Stimulated activated CD8-positive, alpha-beta memory T cell treated with anti-CD3 and anti-CD28 coated beads, Interleukin-7, amount 100 ng/mL, for 1 hour (primary cell): ENCODE measurements at places on chromosomes 7 and 10.

GRCh38 chr7:20395104-20395503 lies 64.4 kb downstream of the ITGB8 start:
- no peak for DNase-seq

DNA sequence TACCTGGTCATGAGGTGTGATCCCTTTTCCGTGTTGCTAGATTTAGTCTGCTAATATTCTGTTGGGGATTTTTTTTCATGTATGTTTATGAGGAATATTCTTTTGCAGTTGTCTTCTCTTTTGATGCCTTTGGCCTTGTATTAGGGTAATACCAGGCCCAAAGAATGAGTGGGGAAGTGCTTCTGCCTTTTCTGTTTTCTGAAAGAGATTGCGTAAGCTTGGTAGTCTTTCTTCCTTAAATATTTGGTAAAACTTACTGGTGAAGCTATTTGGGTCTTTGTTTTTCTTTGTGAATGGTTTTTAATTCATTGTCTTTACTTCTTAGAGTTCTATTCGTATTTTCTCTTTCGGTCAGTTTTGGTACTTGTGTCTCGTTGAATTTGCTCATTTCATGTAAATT lies 51.1 kb downstream of the SHH start:
- DNase-seq: no peak

- no peak for DNase-seq
These were observed 36.9 kb downstream of the ENTPD1 start for GRCh38 chr10:95792874-95793285.

GRCh38 chr7:55326081-55326835 lies 38.9 kb upstream of the LANCL2 start:
- no peak for DNase-seq

DNA sequence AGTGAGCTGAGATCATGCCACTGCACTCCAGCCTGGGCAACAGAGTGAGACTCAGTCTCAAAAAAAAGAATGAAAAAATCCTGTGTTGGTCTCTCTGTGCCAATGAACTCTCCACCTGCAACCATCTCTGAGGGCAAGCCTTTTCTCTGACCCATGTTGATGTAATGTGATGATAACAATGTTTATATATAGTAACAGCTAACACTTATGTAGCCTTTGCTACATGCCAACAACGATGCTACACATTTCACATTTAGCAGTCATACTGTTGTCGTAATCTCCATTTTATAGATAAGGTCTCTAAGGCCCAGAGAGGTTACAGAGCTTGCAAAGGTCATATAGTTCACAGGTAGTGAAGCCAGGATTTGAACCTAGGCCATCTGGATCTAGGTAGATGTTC lies 11.5 kb downstream of the COX15 start:
- no peak for DNase-seq

DNA sequence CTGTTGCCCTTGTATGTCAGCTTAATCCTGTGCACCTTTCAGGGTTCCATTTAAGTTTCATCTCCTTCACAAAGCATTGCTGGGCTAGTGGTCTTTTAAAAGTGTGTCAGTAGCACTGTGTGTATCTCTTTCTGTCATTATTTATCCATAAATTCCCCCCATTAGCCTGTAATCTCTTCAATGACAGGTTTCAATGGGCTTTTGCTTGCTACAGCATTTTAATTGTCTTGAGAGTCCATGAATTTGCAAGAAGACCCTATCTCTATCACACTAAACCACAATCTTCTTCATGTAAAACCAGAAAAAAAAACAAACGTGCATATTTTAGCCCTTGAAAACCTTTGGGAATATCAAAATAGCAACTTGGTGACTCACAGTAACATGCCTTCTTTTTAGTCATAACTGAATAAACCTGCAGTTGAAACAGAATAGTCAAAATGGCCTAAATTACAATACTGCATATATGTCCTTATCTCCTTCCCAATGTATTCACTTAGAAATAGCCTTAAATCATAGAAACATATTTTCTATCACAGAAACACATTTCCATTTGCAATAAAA lies 118.6 kb downstream of the PON1 start:
- no peak for DNase-seq

GRCh38 chr10:86391236-86391840 lies 24.7 kb upstream of the GRID1 start:
- no peak for DNase-seq

GRCh38 chr7:150507947-150508602 lies 6.6 kb upstream of the GIMAP7 start:
- DNase-seq: no peak

DNA sequence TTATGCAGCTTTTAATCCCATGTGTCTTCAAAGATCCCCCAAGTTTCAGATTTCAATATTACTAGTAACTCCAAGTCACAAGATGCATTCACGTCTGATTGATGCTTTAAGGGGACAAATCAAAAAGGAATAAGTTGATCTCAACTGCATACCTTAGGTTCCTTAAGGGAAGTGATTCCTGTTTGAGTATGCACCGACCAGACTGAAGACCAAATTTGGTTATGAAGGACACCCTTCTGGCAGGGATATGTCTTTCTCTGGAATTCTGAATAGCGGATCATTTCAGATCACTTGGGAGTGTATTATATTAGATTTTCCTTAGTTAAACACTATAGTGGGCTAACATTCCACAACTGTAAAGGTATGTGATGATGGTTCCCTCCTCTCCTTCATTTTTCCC lies 4.3 kb downstream of the KIF5B start:
- DNase-seq: no peak

- DNase-seq: no peak
These were observed 245.0 kb downstream of the FOXP2 start for GRCh38 chr7:114659409-114660125.

GRCh38 chr7:113086431-113086888 lies at the start of gene GPR85:
Gene GPR85 (minus strand): TSS chr7:113086827. CDS start chr7:113084721, 2,106 bp downstream.
- DNase-seq: no peak

DNA sequence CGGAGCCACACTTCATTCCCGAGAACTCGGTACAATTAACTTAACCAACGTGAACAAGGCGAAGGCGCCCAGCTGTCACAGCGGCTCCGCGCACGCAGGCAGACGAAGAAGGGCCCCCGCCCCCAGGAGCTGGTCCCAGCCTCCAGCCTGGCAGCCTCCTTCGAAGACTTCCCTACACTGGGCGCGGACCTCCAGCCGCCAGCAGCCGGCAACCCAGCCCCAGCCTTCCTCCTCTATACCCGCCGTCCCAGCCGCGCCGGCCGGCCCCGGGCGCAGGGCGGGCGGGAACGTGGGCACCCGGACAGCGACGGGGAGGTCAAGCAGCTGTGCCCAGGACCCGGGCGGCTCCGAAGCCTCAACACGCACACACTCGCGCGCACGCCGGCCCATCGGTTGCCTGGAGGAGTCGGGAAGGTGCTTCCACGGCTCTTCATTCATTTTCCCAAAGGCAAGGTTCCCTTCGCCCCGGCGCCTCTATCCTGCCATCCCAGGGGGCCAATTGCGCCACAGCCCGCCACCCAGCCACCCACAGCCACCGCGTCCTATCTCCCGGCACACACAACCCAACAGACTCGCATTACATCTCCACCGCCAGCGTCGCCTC lies 1.6 kb downstream of the CHST15 start:
- DNase-seq: no peak

GRCh38 chr10:72009425-72010081 lies 45.4 kb downstream of the CHST3 start:
- DNase-seq: no peak
